ENCODE measurements at places on chromosomes 7 and 10.

DNA sequence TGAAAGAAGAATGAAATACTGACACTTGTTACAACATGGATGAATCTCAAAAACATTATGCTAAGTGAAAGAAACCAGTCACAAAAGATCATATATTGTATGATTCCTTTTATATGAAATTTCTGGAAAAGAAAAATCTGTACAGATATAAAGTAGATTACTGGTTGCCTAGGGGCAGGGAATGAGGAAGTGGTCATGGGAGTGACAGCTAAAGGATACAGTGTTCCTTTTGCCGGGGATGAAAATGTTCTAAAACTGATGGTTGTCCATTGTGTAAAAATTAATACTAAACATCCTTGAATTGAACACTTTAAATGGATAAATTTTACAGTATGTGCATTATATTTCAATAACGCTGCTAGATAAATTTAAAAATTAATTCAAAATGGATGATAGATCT is 25.1 kb downstream of the ALOX5 start:
- DNase-seq: no peak

DNA sequence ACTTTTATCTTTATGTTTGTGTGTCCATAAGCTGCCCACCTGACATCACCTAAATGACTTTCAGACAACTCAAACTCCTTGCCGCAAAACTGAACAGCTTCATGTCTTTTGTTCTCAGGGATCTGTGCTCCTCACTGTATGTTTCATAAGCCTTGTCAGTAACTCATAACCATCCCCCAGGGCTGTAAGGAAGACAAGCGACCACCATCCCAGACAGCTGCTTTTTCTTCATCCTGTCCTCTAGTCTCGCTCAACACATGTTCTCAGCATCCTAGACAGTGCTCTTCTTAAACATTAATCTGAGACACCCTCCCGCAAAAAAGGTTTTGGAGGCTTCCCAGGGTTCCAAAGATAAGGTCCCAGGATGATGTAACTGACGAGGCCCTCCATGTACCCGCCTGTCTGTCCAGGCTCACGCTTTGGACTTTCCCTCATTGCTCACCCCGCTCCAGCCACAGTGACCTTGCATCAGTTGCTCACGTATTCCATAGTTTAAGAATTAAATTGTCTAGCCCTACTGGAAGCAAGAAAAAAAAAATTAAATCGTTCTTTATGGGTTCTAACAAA is 69.8 kb downstream of the MAP3K8 start:
- no peak for DNase-seq

GRCh38 chr10:10865303-10865702 is 152.4 kb upstream of the CELF2 start:
- DNase-seq: no peak

DNA sequence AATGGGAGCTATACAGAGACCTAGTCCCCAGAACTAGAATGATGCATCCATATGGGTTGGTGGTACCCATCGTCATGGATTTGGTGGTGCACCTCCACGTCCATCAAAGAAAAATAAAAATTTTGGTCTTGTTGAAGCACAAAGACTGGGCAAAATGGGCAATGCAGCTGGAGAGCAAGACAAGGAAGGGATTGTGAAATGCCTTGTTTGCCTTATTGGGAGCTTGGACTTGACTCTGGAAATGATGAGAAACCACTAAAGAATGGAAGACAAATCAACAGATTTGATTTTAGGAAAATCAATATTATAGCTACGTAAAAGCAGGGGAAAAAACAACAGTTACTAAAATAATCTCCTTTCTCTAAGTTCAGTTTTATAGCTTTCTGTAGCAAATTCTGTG is 150.9 kb downstream of the CPED1 start:
- DNase-seq: no peak

GRCh38 chr10:81875467-81876252 is 666 bp downstream of the NRG3 start:
- DNase-seq: no peak

- no peak for DNase-seq
Measured at GRCh38 chr7:73742753-73743641, 4.4 kb upstream of the ABHD11 start.

- DNase-seq: no peak
Measured at GRCh38 chr7:126608339-126608776, 644.4 kb downstream of the GRM8 start.

DNA sequence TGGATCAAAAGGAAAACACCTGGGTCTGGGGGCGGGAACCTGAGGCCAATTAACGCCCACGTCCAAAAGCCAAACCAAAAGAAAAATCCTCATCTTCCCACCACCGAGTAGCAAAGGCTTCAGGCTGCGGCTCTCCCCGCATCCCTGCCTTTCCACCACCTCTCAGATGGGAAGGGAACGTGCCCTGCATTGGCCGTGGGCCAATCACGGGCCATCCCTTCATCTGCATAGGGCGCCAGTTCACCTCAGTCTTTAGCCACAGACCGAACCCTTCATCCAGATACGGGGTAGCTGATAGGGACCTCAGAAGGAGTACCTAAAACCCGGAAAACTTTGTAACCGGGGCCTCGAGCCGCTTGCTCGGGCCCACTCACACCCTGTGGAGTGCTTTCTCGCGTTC is 626 bp downstream of the PRPF18 start:
- no peak for DNase-seq
